ENCODE measurements at places on chromosomes 5 and 9.

GRCh38 chr9:137216188-137216965, 5.7 kb downstream of the RNF208 start:
- DNase-seq: no peak

DNA sequence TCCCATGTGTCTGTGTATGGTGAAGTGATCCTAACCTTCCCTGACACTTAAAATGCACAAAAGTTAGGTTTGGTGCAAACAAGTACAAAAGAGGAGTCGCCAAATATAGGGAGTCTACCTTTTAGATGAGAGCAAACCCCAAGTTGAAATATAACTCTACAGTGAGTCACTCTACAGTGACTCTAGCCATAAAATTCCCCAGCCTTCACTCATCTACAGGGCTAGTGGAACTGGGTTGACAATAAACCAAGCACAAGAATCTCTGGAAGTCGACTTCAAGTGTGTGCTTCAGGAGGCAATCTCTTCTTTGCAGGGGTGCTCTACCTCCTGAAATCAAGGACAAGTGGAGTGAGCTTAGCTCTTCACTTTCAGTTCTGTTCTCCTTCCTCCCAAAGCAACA, 3.3 kb downstream of the SHISAL2B start:
- no peak for DNase-seq

- DNase-seq: no peak
Measured at GRCh38 chr9:112720113-112720780, 2.3 kb upstream of the INIP start.

DNA sequence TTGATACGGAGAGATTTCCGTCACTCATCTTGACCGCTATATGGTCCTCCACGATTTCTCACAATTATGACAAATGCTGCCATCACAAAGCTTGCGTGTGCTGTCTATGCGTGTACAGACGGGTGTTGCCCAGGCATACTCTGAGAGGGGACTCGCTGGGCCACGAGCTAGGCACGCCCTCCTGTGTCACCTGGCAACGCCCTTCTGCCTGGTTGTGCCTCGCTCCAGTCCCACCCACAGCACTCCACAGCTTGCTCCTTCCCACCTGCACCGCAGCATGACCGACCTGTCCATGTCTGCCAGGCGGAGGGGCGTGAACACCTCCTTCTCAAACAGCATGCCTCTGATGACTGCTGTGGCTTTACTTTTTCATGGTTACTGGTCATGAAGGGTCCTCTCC, 55.6 kb downstream of the CAMSAP1 start:
- no peak for DNase-seq

GRCh38 chr5:77864997-77865396, 88.9 kb upstream of the TBCA start:
- no peak for DNase-seq

DNA sequence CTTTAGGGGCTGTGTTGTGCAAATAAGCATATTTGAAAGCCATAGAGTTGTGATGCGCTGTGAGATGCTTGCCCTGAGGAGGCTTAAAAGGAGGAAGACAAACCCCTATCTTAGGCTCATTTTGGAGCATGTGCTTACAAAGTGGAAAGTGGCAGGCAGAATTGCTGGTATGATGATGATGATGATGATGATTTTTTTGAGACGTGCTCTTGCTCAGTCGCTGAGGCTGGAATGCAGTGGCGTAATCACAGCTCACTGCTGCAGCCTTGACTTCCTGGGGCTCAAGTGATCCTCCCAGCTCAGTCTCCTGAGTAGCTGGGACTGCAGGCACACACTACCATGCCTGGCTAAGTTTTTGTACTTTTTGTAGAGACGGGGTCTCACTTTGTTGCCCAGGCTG, 1.7 kb downstream of the CNOT8 start:
- DNase-seq: peak; percentile 78

GRCh38 chr9:123655681-123656423, 274.1 kb downstream of the DENND1A start:
- DNase-seq: no peak

DNA sequence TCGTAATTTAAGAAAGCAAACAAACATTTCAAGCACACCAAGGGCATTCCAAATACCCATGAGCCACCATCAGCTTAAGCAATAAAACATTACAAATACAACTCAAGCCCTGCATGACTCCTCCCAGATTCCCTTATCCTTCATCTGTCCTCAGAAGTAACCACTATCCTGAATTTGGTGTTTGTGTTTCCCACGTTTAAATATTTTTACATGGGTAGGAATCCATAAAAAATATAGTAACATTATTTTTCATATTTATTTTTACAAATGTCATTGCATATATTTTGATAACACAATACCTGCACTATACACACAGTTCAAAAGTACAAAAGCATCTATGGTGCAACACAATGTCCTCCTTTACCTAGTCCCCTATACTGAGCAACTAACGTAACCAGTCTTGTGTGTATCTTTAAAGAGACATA, 6.4 kb downstream of the PRKAA1 start:
- no peak for DNase-seq

DNA sequence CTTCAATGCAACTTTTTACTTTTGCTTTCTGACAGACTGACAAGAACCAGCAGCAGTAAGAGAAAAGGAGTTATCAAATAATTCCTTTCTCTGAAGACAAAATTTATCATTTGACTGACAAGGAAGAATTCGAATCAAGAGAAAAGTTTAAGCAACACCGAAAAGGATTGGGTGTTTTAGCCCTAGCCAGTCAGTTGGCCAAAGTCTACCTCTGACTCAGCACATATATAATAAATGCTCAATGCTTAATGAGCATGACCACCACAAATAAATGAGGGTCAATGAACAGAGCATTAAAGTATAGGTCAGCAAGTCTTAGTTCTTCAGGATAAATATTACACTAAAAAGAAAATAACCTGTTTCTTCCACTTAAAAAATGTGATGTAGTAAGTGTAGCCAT, 1603.5 kb upstream of the C9orf72 start:
- no peak for DNase-seq

DNA sequence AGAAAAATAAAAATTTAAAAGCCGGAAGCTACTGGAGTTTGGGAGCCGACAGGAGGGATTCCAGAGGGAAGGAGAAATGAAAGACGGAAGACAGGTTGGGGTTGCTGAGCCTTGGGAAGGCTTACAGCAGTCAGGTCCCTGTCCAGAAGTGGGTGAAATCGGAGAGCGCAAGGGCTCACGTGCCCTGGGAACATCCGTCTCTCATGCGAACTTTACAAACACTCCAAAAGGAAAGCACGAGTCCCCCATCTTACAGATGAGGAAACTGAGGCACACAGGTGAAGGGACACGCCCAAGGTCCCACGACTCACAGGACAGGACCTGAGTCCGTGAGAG, 347 bp upstream of the OLFML2A start:
- DNase-seq: no peak

DNA sequence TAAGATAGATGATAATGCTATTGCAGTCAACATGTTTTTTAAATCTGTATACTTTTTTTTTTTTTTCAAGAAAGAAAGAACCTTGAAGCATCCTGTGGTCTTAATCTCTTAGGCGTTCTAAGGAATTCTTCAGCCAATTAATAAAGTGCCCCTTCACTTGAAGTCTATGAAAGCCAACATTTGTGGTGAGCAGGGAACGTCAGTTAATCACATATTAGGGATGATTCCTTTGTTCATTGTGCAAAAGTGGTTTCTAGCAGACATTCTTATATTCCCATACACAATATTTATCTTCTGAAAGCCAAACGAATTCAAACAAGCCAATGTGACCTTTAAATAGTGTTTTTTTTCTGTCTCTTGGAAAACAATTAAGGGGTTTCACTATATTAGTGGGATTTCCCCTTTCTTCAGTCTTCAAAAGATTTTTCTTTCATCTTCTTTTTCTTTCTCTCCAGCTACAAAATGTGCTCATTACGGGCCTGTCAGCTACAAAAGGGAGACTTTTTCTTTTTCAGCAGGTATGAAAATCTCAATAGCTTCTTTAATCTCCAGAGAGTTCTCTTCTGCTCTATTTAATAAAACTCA, 40.1 kb downstream of the TMEM167A start:
- DNase-seq: no peak

DNA sequence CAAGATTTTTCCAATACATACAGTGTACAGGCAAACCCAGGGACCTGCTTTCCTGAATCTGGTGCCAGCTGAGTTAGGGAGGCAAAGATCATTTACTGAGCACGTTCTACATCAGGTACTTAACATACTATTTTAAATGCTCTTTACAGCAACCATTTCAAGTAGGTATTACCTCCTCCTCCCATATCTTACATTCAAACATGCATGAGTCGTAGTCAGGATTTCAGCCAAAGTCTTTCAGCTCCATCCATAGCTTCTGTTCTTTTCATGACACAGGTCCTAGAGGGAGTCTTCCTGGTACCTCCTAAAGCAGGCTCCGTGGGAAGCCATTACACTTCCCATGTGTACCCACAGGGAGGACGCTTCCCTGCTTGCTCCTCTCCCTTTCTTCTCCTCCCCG, 11.7 kb downstream of the KCNV2 start:
- DNase-seq: no peak

DNA sequence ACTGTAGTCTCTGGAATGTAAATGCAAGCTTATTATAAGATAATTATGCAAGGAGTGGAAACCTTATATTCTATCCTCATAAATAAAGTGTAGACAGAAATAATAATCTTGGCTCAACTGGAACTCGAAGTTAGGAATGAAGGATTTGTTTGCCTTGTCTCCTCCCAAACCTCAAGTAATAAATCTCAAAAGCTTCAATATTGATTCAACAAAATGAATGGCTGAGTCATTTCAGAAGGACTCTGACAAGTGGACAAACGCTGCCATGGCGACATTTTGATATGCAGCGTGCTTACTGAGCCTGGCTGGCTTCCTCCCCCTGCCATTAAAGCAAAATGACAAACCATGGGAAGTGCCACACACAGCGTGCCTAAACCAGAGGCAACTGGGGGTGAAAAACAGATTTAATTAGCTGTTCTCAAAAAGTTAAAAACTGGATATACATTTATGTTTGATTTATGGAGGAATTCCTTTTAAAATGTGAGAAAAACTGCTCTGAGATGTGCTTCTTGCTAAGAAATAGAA, 10.5 kb upstream of the ADGRV1 start:
- DNase-seq: no peak

- no peak for DNase-seq
Measured at GRCh38 chr5:111242606-111243005, 18.4 kb downstream of the CAMK4 start.

GRCh38 chr5:81852291-81853029, 101.6 kb upstream of the SSBP2 start:
- peak; percentile 81 for DNase-seq

DNA sequence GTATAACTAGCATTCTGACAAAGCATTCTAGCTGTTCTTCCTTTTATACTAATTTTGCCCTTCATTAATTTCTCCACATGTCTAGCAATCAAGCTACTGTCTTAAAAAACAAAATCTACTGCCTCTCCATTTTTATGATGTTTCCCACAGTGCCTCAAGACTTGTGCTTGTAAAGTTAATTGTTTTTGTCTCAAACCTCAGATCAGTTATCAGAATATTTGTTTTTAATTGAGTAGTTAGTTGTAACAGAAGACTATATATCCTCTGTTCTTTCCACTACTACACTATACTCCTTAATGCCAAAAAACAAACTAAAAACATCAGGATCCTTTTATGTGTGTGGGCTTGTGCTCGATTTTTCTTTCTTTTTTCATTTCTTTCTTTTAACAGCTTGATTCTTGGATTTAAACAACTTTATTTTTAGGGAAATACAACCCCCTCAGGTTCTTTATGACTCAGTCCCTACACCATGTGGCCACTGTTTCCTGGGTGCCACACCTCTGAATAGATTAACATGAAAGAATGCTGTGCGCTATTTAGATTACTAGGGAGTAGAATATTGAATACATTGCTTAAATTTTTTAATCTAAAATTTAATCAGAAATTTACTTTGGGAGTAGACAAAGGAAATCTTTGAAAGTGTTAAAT, 1.2 kb downstream of the ASPN start:
- no peak for DNase-seq

- no peak for DNase-seq
Measured at GRCh38 chr9:113858282-113858681, 17.8 kb upstream of the ZNF618 start.
